ENCODE measurements at places on chromosomes 11 and 22. TPM values are rescaled to one million over a fixed set of nuclear protein-coding genes. Genes with fewer than 3 reads are reported as not detected.

CELSR1 gene
- total RNA-seq, result 135 TPM

HTR3B gene
- not detected for total RNA-seq

NAALAD2 gene
- 0.87 TPM for total RNA-seq

SEPTIN3 gene
- under 0.01 TPM for total RNA-seq

SUSD2 gene
- 2.0 TPM for total RNA-seq

CREB3L1 gene
- total RNA-seq, result 46.0 TPM

C22orf15 gene
- total RNA-seq, result 0.54 TPM

LRRC56 gene
- total RNA-seq, result 0.22 TPM

SMC1B gene
- under 0.01 TPM for total RNA-seq
